Activated CD4-positive, CD25-positive, alpha-beta regulatory T cell (primary cell): ENCODE measurements at places on chromosomes 7 and 10.

GRCh38 chr10:93319896-93320295 lies 162.2 kb downstream of the MYOF start:
- no peak for DNase-seq

GRCh38 chr7:132565885-132566284 lies 10.4 kb downstream of the PLXNA4 start:
- DNase-seq, result no peak

- DNase-seq, result no peak
These were observed 13.4 kb downstream of the LRRC27 start for GRCh38 chr10:132345345-132345744.

DNA sequence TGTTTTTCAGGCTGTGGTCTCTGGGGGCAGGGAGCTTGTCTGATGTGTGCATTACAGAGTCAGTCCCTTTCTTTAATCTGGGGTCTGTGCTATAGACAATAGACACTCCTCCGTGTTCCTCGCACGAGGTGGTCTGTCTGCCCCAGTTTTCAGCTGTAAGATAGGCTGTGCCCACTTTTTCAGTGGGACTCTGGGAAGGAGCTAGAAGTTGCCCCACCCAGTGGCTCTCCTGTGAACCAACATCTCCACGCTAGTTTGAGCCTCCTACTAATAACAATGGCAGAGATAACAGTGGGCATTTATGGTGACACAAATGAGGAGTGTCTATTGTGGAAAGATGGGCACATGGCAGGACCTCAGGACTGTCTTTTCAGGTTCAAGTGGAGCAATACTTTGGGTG lies 44.0 kb downstream of the ADRB1 start:
- DNase-seq, result no peak

DNA sequence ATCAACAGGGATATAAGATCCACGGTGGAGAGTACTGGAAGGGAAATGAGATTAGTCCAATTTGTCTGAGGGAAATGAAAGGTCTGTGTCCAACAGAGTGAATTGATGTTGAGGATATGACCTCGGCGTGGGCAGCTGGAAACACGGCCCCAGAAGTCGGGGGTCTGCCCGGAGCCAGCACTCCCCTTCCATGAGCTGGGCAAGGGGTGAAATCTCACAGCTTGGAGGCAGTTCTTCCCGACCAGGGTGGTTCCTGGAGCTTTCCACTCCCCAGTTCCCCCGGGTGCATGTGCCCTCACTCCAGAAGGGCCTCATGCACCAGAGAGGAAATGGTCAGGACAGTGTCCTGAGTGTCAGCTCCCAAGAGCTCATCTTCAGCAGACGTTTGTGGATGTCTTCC lies 264.7 kb upstream of the PPP2R2D start:
- no peak for DNase-seq

GRCh38 chr7:75739796-75740672 lies 1.3 kb upstream of the HIP1 start:
- DNase-seq, result no peak

- DNase-seq, result no peak
These were observed 227.4 kb upstream of the COBL start for GRCh38 chr7:51543801-51544553.

DNA sequence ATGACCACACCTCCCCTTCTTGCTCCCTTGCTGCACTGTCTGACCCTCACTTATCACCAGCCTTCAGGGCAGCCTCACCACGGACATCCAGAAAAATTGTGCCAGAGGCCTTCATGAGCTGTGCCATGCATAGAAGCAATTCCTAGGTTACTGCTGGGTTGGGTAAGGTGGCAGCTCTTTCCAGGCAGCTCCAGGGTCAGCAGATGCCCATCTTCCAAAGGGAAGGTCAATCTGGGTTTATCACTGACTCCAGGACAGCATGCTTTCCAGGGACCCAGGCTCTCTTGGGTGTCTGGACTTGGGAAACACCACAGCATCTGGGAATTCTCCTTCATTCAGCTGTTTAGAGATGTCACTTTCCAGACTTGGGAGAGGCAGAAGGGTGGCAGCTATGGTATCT lies 188.9 kb upstream of the CXCL12 start:
- DNase-seq, result no peak

DNA sequence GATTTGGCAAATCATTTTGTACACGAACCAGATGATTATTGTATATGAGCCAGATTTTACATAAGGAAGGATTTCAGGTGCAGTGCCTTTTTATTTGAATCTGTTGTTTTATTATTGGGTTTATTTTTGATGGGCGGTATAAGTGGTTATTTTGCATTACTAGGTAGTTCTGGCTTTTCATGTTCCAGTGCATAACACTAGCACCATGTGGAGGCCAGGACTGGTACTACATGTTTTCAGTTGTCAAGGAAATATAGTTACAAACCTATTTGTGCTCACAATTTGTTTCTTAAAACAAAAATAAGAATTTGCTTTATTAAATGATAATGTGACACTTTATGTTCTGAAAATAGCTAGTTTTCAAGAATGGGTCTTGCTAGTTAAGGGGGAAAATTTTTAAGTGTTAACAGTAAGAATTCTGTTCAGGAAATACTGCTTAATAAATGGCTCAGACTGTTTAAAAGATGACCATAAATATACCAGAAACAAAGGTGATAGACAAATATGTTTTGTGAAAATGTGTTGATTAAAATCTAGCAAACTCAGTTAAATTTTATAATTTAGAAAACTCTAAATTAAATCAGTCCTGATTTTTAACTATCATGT lies 7.1 kb upstream of the SEMA3E start:
- DNase-seq, result no peak

DNA sequence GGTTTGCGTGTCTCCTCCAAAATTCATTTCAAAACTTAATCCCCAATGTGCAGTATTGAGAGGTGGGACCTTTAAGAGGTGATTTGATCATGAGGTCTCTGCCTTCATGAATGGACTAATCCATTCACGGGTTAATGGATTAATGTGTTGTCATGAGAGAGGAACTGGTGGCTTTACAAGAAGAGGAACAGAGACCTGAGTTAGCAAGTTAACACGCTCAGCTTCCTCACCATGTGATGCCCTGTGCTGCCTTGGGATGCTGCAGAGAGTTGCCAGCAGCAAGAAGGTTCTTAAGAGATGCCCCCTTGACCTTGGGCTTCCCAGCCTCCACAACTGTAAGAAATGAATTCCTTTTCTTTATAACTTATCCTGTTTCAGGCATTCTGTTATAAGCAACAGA lies 3.7 kb upstream of the TCTN3 start:
- no peak for DNase-seq

- no peak for DNase-seq
These were observed 236.0 kb upstream of the NRP1 start for GRCh38 chr10:33570495-33570894.

DNA sequence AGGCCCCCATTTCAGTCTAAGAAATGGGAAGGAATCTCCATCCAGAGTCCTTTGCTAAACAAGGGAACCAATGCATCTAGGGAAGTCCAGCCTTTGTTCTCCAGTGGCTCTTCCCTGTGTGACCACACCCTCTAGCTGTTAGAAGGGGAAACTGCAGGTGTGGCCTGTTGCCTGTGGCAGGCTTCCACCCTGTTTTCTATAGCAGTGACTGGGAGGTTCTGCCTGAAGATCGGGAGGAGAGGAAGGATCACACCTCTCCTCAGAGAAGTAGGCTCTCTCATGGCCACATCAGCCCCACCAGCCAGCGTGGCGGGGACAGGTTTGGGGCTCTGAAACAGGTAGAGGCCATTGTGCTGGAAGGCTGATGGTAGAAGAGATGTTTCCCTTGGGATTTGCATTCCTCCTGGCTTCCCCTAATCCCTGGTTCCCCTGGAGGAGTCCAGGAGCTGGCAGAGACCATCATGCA lies 47.7 kb upstream of the TRIM8 start:
- no peak for DNase-seq

GRCh38 chr7:91165846-91166230 lies 98.4 kb upstream of the FZD1 start:
- DNase-seq, result no peak

GRCh38 chr10:59628456-59628855 lies 81.2 kb downstream of the SLC16A9 start:
- no peak for DNase-seq

DNA sequence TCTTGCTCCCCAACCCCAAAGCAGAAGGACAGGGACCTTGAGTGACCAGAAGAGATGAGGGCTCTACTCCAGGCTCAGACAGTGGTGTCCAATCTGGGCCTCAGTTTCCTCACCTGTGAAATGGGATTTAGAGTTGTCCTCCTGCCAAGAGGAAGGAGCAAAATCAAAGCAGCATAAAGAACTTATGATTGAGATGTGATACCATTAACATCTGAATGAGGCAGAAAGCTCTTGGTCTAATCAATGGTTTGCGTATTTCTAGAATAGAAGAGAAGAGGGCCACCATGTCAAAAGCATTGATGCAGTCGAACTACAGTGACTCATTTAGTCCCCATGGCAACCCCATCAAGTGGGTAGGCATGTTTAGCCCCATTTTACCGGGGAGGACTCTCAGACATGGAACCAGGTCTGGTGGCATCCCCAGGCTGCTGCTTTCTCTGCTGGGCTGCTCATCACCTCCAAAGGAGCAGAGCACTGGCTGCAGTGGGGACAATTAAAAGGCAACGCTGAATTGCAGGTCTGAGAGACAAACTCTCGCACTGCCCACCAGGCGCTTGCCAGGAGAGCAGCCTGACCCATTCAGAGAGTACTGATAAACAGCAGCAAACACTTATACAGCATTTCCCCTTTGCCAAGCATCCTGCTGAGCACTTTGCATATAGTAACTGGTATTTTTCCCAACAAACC lies 175.9 kb downstream of the NEURL1 start:
- DNase-seq, result no peak

- DNase-seq, result no peak
These were observed 3.2 kb downstream of the UBE2H start for GRCh38 chr7:129949292-129950133.

DNA sequence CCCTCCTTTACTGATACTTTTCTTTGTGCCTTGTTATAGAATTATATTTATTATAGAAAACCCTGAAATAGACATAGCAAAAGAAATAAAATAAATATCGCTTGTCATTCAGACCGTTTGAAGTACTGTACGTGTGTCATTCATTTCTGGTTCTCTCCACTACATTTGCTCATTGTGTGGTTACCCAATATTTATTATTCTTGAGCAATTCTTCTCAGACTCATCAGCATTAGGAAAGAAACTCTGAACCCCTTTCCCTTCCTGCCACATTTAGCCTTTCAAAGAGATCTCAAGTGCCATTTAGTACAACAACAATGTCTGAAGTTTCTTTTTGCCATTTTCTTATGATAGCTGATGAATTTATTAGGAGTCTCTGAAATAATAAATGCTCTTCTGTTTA lies 154.1 kb downstream of the KIAA1217 start:
- DNase-seq, result no peak

DNA sequence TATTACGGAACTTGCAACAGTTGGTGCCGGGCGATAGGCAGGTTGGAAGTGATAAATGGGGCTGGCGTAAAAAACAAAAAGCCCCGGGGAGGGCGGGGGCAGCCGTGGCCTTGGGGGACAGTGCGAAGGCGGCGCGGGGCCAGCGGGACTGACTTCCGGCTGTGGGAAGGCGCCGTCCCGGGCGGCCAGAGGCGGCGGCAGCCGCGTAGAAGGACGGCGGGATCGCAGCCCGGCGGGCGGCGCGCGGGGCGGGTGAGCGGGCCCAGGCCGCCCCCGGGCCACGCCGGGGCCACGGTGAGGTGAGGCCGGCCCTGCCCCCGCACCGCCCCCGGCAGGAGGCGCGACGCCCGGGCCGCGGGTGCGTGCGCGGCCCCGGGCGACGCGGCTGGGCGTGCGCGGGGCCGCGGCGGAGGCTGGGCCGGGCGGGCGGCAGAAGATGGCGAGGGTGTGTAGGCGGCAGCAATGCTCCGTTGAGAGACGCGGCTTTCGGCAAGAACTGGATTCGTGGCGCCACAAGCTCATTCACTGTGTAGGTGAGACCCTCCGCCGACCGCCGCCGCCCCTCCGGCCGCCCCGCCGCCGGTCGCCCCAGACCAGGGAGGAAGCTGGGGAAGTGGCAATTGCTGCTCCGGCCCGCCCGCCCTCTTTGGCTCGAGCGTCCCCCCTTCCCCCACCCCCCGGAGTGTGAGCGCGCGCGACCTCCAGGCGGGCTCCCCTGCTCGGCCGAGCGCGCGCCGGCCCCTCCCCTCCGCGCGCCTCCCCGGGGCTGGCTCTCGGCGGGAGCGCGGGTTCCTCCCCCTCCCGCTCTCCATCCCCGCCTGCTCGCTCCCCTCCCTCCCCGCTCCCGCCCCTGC lies at the start of gene LCOR:
LCOR (plus strand) TSS at position 432 of the 854 bp plus-strand sequence. CDS start 116,760 bp downstream, outside the sequence.
- DNase-seq, result peak; percentile 83

GRCh38 chr7:23105086-23105643 lies 420 bp upstream of the KLHL7 start:
- DNase-seq, result no peak

DNA sequence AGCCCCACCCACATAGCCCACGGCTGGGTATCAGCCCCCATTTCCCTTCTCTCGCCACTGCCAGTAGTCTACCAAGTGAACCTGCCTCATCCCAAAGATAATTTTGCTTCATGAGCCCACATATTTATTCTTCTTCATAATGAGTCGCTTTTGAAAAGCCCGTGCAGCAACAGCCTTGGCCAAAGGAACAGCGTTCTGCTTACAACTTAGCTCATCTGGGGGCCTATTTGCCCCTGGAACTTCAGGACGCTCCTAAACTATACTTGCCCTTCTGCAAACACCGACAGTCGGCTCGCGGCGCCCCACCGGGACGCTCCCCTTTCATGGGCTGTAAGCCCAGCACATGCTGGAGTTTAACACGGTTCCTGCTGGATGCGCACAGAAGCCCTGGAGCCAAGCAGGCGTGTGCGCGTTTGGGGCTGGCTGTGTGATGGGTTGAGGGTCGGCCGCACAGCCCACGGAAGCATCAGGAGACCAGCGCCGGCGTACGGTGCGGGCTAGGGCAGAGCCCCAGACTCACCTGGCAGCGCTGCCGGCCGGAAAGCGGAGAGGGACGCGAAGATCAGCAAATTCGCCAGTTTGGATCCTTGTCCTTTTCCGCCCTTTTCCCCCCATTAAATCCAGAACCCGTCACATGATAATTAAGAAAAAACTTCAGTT lies 370 bp downstream of the TMEM60 start:
- DNase-seq, result no peak

DNA sequence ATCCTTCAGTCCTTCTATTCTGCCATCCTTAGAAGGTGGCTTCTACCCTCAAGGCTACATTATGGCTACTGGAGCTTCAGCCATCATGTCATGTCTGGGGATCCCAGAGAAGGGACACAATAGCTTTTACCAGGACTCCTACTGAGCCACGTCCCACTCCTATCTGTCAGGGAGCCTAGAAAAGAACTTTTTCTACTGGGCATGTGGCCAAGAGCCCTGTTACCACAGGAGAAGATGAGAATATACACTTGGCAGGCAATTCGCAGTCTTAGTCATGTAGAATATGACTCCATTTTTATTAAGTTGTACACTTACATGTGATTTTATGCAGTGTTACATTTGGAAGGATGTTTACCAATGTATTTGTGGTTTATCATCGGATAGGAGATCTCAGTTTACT lies 64.6 kb upstream of the KCNMA1 start:
- no peak for DNase-seq

DNA sequence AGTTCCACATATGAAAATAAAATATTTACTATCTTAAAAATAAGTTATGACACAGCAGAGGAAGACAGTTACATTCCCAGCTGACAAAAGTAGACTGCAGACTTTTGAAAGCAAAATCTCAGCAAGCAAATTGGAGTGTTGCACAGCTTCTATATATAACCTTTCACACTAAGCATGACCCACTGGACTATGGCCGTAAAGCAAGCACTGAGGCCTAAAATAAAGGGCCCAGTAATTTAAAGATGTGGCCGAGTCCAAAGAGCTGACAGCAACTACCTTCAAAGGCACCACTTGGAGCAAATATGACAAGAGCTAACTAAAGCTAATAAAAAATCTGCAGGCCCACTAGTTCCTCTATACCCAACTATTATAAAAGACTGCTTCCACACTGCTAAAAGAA lies 6.5 kb downstream of the GDI2 start:
- no peak for DNase-seq
